Endothelial cell (in vitro differentiated cells): ENCODE measurements at places on chromosomes 7 and 10. TPM values are rescaled to one million over a fixed set of nuclear protein-coding genes. Genes with fewer than 3 reads are reported as not detected.

- no peak for DNase-seq
Measured at GRCh38 chr10:72285972-72286521, 12.3 kb downstream of the DDIT4 start.

- DNase-seq = no peak
Measured at GRCh38 chr7:97973206-97973658, 16.8 kb downstream of the OCM2 start.

GRCh38 chr7:11235491-11235890, 261.8 kb downstream of the PHF14 start:
- no peak for DNase-seq

GRCh38 chr7:149720372-149721083, 52.9 kb downstream of the ZNF467 start:
- no peak for DNase-seq

Gene PKD2L1
- total RNA-seq = 0.44 TPM

DNA sequence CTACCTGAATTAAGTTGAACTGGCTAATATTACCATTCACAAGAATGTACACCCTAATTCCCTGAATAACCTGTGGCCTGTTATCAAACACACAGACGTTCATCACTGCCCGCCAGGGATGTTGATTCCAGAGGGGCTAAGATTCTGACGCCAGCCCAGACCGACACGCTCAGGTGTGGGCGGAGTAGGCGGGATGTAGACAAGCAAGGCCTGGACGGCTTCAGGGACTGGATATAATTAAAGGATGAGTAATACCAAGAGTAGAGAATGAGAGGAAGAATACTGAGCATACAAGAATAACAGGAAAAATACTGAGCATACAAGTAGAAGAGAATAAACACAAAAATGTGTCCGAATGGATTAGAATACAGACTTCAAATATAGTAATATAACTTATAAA, 29.0 kb downstream of the CUBN start:
- no peak for DNase-seq
